ENCODE measurements at places on chromosomes 4 and X.

DNA sequence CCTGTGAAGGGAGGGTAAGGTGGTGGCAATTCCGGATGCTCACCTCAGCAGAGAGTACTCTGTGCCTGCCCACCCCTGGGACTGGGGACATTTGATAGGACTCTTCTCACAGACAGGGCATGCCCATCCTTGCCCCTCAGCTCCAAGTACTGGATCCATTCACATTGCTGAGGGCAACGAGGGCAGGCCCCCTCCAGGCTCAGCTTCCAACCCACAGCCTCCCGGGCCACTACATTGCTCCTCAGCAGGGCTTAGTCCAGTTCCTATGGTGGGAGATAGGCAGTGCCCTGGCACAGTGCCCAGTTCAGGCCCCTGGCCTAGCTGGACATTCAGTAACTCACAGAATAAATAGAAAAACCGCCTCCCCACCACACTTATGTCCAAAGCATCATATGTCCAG is 15.1 kb upstream of the VSIG4 start:
- no peak for DNase-seq

DNA sequence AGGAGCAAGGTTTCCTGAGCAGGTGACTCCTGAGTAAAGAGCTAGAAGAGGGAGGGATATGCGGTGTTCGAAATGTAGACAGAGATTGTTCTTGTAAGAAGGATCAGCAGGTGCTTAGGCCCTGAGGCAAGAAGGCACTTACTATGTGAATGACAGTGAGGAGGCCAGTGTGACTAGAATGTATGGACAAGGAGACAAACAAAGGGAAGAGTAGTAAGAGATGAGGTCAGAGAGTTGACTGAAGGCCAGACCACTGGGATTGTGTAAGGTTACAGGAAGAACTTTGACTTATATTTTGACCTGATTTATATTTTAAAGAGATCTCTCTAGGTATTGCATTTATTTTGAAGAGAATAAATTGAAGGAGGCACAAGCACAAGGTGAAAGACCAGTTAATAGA is 118.4 kb upstream of the ENPEP start:
- no peak for DNase-seq

- peak; percentile 51 for DNase-seq
Observed at GRCh38 chr4:157992038-157992705, 180.7 kb downstream of the GASK1B start.

DNA sequence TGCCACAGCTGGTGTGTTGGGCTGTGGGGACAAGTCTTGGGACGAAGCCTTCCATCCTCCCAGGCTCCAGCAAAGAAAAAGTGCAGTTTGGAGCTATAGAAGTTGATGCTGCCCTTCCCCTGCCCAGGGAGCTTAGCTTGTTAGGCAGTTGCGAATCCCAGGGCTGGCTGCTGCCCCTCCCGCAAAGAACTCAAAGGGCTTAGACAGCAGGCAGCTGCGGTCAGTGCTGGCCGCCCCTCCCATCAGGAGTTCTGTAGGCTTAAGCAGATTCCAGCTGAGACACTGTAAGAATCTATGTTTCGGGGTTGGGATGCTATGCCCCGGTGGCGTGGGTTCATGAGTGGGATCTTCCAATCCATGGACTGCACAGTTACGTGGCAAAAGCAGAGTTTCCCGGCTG is 956.7 kb downstream of the GLUD2 start:
- DNase-seq = no peak

DNA sequence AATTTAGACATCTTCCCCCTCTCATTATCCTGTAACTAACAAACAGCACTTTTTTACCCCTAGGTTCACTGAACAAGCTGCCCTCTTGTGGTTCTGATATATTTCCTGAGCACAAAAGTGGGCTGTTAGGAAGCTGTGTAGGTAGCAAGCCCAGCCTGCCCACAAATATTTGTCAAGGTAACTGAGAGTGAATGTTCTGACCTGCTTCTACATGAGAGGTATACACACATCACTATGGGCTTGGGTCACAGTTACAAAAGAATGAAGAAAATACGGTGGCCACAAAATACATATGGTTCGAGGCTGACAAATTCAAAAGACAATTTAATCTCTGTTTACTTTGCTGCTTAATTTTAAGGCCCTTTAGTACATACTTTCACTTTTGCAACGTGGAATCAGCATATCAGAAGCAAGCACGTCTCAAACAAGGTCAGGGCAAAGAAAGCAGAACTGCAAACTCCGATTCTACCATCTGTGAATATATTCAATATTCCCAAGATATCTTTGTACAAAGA is 78.7 kb downstream of the RBM47 start:
- DNase-seq = peak; percentile 60

DNA sequence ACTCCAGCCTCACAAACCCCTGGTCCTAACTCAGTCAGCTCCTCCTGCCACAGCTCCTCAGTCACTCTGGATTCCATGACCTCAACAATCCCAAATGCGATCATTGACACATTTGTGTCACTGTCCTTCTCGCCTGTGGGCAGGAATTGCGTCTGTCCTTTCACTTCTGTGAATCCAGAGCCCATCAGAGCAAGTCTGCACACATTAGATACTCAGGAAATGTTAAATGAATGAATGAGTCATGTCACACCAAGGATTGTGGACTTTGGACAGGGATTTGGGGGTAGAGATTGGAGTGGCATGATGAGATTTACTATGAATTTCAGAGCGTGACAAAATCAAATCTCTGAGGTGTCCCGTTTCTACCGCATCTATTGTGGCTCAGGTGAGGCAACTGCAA is 11.8 kb upstream of the CLDN24 start:
- no peak for DNase-seq

DNA sequence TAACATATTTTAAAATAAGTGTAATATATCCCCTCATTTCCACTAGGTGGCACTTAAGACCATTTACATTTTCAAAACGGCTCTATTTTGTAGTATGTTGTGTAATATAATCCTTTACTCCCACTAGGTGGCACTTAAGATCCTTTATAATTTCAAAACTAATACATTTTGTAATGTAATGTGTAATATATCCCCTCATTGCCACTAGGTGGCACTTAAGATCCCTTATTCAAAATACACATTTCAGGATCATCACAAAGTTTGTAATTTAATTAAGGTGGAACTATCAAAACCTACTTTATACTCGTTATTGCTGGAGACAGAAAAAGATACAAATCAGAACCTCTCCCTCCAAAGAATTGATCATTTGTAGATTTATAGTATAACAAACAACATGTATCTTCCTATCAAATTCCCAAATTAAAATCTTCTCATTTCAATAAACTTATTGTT is 132.5 kb downstream of the ARHGAP6 start:
- DNase-seq = peak; percentile 8

Data from activated CD4-positive, alpha-beta T cell treated with anti-CD3 and anti-CD28 coated beads, Interleukin-2, amount 10 ng/mL, durations not matched to agents 7 days and 5 days (primary cell).